Glomerular endothelial cell (primary cell): ENCODE measurements at places on chromosomes 5 and 9.

- DNase-seq = no peak
Measured at GRCh38 chr5:150081541-150082283, 4.6 kb downstream of the CSF1R start.

GRCh38 chr9:108160039-108160438, 670.5 kb upstream of the KLF4 start:
- no peak for DNase-seq

DNA sequence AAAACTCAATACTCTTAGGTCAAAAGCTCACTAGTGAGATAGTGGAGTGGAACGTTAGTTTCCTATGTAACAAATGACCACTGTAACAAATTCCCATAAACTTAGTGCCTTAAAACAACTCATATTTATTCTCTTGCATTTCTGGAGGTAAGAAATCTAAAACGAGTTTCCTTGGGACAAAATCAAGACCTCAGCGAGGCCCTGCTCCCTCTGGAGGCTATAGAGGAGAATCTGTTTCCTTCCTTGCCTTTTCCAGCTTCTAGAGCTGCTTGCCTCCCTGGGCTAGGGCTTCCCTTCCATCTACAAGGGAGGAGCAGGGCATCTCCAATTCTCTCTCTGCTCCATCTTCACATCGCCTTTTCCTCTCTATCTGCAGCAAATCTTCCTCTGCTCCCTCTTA, 32.0 kb downstream of the SEMA5A start:
- DNase-seq = no peak

GRCh38 chr5:121872856-121873255, 21.2 kb downstream of the FTMT start:
- no peak for DNase-seq

DNA sequence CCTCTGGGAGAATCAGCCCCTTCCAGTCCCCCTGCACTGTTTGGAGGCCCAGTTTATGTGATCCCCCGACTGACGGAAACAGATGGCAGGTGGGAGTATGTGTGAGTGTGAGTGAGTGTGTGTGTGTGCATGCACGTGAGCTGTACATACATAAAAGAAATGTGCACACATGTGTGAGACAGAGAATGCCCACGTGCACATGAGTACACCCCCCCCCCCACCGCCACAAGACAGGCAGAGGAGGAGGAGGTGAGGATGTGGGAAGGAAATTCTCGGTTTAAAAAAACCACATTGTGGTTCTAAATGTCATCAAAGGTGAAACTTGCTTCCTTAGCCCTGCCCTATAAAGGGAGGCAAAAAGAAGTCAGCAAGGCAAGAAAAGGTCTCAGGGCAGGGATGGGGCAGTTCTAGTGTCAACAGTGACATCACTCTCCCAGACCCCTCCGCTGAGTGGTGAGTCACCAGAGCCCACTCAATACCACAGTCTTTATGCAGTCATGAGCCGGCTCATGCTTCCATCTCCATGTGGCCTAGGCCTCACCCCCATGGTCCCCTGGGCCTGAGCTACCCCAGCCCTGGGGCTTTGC, 79.2 kb upstream of the HSPA9 start:
- no peak for DNase-seq

GRCh38 chr5:55993013-55993412, 1.8 kb downstream of the IL6ST start:
- DNase-seq = no peak

- no peak for DNase-seq
Measured at GRCh38 chr9:134401391-134401790, 75.1 kb downstream of the RXRA start.

DNA sequence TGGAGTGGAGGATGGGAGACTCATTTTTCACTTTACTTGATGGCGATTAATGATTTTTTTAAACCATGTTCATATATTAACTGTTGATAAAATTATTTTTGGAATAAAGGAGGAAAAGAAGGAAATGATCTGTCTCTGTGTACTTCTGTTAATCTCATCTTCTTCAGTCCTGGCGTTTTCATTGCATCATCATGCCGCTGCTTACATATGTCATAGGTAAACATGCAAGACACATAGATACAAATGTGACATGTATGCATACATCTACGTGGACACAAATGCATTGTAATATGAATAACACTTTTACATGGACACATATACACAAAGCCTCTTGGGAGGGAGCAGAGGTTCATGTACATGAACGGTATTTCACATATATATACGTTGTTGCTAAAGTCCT, 10.0 kb downstream of the TMEM174 start:
- DNase-seq = no peak

GRCh38 chr5:39218482-39219402, 621 bp downstream of the FYB1 start:
- DNase-seq = no peak

DNA sequence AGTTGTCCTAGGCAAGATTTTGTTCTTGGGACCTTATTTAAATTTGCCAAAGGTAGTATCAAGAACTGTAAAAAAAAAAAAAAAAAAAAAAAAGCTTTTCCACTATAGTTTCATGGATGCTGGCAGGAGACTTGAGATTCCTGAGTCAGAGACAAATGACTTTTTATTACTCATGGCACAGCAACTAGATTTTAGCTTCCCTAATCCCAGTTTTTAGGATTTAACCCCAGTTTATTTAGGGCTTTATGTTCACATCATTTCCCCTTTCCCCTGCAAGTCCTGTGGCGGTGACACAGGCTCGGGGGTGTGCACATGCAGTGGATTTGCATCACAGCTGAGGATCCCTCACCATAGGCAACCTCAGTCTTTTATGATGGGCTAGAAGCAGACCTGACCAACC, 144.9 kb downstream of the GOLPH3 start:
- DNase-seq = no peak

DNA sequence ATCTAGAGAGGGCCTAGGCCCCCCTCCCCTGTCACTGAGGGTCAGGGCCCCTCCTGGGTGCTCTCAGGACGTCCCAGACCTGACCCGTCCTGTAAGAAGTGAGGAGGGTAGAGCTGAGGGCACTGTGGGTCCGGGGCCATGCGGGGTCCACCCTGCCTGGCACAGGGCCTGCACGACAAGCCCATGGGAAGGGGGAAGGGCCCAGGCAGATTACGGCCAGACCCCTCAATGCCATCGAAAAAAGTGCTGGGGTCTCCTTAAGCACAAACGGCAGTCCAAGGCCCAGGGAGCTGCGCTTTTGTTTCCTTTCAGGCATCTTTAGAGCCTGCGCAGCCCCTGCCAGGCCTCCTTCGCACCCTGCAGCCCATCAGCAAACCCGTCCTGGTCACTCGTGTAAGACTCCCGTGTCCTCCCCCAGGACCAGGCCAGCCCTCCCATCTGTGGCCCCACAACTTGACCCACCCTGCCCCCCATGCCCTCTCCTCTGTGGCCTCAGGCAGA, 4.4 kb upstream of the EXOC3 start:
- no peak for DNase-seq

- DNase-seq = no peak
Measured at GRCh38 chr9:114919611-114920010, 10.8 kb downstream of the TNFSF8 start.

- DNase-seq = no peak
Measured at GRCh38 chr9:12425878-12426864, 267.0 kb upstream of the TYRP1 start.

DNA sequence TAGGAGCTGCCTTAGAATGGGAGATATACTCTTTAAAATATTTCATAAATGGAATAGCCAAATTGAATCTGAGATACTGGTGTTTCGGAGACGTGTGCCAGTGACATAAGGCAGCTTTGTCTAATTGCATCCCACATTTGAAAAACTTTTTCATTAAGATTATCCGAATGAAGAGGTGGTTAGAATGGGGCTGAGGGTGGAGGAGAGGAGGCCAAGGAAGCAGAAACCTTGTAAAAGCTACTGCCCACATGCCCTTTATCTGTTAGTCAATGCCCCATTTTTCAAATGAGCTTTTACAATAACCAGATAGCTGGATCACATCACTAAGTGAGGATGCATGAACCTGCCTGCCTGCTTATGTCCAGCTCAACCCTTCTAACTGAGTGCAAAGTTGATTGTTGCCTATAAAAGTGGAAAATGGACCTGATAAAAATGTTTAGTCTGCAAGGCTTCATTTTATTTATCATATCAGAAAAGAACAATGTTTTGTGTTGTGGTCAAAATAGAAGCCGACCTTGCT, 34.8 kb downstream of the SNX24 start:
- DNase-seq = no peak

DNA sequence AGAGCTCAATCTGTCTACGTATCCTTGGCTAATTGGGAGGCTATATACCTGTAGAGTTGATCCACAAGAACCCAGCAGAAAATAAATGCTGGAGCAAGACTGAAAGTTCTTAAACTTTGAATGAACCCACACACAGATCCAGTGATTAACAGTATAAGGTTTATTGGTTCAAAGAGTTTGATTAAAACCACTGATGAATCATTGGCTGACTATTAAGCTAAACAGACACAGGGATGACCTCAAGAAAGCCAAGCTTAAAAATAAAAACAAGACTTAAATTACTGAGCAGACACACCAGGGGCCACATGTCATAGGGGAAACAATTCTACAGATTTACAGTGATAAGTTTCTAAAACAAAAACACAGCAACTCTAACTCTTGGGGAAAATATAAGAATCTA, 163.6 kb downstream of the SPATA31D1 start:
- no peak for DNase-seq

DNA sequence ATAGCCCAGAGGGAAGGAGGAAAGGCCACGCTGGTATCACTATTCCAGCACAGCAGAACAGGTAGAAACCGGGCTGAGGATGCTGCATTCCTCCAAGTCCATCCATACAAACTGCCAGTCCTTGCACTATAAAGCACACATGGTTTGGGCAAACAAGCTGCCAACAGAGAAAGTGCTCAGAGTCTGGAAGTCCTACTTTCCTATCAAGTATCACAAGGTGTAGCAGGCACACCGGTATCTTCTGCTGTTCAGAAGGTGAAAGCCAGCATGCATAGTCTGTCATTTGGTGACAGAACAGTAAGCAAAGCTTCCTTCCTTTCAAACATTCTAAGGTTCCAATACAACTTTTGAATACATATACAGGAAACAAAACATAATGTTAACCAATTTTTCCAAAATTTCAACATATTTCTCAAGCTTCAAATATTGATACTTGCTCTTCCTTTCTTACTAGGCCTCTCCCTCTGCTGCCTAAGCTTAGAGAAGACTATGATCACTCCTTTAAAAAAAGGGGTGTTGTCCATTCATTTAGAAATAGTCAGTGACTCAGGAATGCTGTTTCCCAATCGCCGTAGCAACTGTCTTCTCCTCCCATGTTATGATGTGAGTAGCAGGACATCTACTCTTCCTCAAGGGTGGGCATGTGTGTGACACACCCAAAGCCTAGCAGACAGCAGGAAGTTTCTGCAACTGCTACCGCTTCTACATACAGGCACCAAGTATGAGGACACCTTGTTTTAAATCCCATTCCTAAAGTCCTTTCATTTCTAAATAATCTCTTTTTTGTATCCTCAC, 14.7 kb downstream of the DIAPH1 start:
- DNase-seq = no peak

GRCh38 chr9:114336157-114336556, 6.5 kb downstream of the ORM2 start:
- DNase-seq = no peak

- DNase-seq = no peak
Measured at GRCh38 chr5:150640311-150641005, at the start of gene SYNPO. Gene SYNPO, plus strand, starts transcription at chr5:150640660. Its CDS starts 7,616 bp downstream, at chr5:150648276.

- no peak for DNase-seq
Measured at GRCh38 chr5:89972901-89973300, 436.7 kb downstream of the CETN3 start.
